ENCODE measurements at places on chromosomes 4 and X.

DNA sequence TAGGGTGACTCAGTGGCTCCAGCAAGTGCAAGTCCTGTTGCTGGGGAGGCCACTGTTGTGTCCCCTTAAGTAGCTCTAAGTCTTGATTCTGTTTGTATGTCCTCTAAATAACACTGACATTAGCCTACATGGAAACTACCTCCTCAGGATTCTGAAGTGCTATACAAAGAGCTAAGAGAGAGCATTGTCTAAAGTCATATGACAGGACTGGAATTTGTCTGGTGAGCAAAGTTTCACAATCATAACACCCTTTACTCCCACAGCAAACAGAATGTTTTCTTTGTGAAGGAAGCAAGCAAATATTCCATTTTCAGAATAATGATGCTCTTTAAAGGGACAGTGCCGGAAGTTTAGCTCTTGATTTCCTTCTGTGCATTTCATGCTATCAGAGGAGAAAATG, 23.4 kb upstream of the CT47A1 start:
- no peak for DNase-seq

- DNase-seq: no peak
Observed at GRCh38 chrX:129125122-129125914, 398.0 kb downstream of the SMARCA1 start.

DNA sequence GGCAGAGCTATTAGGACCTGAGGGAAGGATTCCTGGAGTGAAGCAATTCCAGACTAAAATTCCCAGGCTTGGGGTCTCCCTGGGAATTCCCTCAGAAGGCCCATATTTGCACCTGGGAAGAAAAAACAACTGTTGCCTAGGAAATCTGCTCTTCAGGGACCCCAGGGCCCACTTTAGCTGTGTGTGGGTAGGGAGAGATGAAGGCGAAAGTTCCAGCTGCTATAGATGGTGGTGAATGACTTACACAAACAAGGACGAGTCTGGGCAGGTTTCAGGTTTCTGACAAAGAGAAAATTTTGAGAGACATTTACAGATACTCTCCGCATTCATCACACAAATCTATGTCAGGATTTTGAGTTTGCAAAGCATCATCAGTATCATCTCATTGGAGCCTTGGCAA, 126.1 kb downstream of the GPC3 start:
- no peak for DNase-seq

DNA sequence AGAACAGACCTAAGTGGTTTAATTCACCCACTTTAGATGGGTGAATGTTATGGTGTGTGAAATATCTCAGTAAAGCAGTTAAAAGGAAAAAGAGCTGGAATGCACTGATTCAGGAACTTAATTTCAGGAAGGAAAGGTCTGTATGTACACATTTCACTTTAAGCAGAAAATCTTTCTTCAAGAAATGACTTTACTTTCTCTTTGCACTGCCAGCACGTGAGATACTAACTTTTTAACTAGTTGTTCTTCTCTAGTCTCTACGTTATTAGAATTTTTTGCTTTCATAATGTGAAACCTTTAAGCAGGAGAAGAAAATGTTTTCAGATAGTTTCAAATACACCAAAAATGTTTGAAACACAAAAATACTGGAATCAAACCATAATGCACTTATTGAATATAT, 18.8 kb downstream of the C4orf46 start:
- DNase-seq: no peak
